ENCODE measurements at places on chromosomes 11 and 22. TPM values are rescaled to one million over a fixed set of nuclear protein-coding genes. Genes with fewer than 3 reads are reported as not detected.
A peak's percentile ranks its signal among the peaks of the same experiment; 100 is the strongest.

Gene DRD4
- not detected for total RNA-seq

Gene OR5T2
- not detected for total RNA-seq

Gene KCNJ1
- not detected for total RNA-seq

Gene CRYAB
- total RNA-seq = not detected

Gene C1QTNF4
- not detected for total RNA-seq

Gene MPZL2
- total RNA-seq = not detected

Gene IL18BP
- 5.4 TPM for total RNA-seq

DNA sequence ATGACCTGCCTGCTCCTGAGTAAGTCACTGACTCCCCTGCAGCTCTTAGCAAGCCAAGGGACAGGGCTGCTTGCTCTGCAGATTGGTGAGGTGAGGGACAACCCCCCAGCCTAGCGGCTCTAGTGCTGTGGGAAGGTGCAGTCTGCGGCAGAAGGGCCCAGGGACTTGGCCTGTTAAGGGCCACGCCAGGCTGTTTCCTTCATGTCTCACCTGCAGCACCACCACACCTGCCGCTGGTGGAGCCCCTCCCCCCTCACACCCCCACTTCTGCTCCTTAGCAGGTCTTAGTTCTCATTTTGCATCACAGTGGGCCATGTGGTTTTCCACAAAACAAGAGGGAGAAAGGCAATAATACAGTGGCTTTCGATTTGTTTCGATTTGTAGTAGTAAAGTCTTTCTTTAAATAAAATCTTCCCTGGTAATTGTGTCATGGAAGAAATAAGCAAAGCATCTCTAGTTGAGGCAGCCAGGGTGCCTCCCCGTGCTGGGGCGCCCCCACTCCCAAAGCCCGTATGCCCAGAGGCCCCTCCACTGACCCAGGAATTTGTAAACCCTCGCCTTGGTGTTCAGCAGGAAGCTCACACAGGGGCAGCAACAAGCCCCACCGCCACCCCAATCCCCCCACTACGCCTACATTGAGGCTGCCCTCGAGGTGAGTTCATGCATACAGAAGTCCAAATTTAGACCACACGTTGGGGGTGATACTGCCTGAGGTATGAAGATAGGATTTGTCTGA lies 86.5 kb upstream of the CLDN5 start:
- DNase-seq = peak; percentile 81

DNA sequence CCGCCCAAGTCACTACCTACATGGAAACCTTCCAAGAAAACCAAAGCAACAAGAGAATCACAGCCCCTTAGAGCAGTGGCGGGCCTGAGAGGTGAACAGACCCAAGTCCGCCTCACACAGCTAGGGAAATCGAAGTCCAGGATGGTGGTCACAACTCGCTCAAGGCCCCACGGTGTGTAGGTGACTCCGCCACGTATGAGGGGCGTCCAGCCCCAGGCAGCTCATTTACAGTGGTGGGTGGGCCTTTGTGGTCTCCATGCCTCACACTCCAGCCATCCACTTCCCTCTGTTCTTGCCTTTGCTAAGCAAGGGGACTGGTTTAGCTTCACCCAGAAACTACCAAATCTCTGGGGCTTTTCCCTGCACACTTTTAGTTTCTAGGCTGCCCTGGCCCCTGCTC lies 9.7 kb upstream of the TCF20 start:
- no peak for DNase-seq

- DNase-seq = no peak
These were observed 9.4 kb downstream of the CCDC188 start for GRCh38 chr22:20141186-20142077.

- no peak for DNase-seq
These were observed 40.9 kb upstream of the AMPD3 start for GRCh38 chr11:10414181-10414580.

GRCh38 chr11:111010391-111011274 lies 234.9 kb upstream of the POU2AF2 start:
- no peak for DNase-seq

DNA sequence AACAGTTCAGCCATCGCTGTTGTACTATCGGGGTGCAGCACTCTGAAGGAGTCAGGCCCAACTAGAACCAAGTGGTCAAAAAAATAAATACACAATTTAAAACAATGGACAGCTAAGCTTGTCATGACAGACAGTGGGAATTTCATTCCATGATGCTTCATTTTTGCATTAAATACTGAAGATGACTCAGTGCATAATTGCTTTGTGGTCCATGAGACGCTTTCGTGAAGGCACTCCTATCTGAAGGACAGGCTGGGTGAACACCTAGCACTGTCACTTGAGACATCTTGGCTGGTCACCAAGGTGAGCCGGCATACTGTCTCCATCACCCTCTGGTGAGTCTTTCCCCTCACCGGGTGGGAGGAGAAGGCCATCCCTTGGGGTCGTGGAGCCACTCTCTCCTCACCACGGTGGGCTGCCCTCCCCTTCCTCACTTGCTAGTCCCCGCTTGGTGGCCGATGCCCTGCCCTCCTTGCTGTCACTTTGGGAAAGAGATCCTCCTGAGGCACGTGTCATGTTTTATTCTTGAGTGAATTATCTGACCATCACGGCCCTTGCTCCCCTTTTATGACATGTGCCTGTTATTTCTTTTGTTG lies 4.9 kb upstream of the TESMIN start:
- DNase-seq = no peak

- no peak for DNase-seq
These were observed 81.8 kb upstream of the KCNQ1OT1 start for GRCh38 chr11:2781408-2782274.

Data from Karpas-422 (cell line).